ENCODE measurements at places on chromosomes 16 and 17.

DNA sequence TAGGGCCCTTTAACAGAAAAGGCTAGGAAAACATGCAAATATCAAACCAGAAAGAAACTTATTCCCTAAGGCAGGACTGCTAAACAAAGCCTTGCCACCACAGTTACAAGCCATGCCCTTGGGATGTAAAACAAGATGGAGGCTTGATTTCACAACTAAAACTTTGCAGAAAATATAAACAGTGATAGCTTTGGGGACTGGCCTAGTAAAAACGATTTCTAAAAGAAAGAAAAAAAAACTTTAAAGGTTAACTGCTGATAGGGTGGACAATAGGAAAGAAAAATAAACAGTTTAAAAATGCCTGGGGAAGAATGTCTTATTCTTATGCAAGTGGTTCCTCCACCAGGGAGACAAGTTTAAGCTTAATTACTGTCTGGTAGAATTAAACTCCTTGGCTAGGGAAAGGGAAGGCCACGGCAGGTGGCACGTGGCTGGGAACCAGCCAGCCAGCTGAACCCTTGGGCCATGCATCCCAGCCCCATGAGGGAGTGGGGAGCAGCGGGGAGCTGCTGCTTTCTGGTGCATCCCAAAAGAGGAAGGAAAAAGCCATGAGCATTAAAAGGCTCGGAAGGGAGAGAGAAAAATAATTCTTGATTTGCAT, 10.7 kb upstream of the TMC5 start:
- DNase-seq, result no peak

DNA sequence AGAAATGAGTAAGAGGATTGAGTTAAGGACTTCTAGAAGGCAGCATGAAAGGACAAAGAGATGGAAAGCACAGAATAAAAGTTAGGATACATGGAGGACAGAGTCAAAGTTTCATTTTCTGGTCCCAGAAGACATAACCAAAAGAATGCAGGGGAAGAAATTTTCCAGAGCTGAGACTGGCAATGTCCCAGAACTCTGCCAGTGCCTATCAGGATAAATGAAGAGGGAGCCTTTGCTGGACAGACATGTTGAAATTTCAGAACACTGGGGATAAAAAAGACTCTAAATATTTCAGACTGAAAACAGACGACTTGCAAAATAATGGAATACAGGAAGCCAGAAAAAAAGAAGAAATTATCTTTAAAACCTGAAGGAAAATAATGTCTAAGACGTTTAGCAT, 55.7 kb downstream of the NT5M start:
- no peak for DNase-seq

DNA sequence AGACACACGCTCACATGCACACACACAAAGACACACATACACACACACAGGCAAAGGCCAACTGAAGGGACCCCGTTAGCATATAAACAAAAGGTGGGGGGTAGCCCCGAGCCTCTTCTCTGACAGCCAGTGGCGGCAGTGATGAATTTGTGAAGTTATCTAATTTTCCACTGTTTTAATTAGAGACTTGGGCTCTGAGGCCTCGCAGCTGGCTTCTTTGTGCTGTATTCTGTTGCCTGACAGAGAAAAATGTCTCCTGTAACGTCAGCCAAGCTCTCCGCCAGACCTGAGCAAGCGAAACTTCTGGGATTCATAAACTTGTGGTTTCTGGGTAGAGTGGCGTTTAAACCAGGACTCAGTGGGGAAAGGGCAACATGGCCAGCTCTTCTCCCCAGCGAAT, 113.9 kb upstream of the FOXF1 start:
- DNase-seq, result peak; percentile 38

- DNase-seq, result no peak
Measured at GRCh38 chr17:78395155-78395554, 16.7 kb downstream of the PGS1 start.

- DNase-seq, result no peak
Measured at GRCh38 chr16:70728150-70728549, 42.3 kb upstream of the MTSS2 start.

GRCh38 chr16:22635357-22635761, 124.7 kb downstream of the NPIPB5 start:
- no peak for DNase-seq

DNA sequence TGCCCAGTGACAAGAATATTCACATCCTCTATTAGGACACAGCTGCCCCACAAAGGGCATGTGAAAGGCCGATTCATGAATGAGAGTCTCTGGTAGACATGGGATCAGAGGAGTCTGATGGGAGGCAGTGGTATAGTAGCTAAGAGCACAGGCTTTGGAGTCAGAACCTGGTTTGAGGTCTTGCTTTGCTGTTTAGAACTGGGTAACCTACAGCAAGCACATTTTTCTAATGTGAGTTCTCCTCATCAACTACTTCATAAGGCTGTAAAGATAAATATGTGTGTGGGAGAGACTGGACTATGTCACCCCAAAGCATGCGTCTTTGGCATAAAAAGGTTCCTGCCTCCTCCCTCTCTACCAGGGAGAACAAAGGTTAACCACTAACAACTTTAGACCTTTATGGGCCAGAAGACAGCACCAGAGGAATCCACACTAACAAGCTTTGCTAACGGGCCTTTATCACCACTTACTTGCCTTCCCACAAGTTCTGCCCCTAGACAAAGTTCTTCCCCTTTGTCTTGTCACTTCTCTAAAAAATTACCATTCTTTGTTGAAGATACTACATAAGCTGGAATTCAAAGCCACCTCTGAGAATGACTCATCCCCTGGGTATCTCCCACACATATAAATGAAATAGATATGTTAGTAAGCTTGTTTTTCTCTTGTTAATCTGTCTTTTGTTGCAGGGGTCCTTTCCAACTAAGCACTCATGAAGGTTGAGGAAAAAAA, 21.1 kb downstream of the CDR2 start:
- no peak for DNase-seq

DNA sequence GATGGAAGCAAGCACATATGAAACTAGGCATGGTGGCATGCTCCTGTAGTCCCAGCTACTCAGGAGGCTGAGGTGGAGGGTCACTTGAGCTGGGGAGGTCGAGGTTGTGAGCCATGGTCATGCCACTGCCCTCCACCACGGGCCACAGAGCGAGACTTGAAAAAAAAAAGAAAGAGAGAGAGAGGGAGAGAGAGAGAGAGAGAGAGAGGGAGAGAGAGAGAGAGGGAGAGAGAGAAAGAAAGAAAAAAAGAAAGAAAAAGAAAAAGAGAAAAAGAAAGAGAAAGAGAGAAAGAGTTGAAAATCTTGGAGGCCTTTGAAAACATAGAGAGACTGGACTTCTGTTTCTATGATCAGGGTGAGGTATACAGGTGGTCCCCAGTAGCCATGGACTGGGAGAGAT, 15.4 kb upstream of the ARL4D start:
- no peak for DNase-seq

GRCh38 chr16:82784573-82784968, 157.8 kb downstream of the CDH13 start:
- no peak for DNase-seq

DNA sequence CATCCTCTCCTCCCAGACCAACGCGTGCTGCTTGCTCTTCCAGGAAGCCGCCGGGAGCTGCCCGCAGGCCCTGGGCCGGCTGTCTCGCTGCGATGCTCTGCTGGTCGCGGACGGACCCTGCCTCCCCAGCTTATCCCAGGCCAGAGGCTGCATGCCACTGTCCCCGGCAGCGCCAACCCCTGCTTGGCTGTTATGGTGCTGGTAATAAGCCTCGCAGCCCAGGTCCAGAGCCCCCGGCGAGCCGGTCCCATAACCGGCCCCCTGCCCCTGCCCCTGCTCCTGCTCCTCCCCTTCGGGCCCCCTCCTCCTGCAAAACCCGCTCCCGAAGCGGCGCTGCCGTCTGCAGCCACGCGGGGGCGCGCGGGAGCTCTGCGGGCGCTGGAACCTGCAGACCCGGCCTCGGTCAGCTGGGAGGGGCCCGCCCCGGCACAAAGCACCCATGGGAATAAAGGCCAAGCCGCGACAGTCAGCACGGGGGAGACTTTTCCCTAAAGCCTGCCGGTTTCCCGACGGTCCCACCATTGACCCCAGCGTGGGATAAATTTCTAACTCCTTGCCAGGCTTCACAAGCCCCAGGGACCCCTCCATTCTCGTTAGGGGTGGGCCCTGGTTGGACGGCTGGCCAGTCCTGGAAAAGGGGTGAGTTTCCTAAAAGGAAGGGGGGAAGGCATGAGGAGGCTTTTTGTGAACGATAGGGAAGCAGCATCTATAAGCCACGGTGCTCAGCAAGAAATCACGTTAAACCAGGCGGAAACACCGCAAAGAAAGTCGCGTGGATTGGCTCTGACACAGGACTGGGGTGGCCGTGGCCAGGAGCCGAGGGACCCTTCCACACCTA, 11.2 kb downstream of the ENPP7 start:
- DNase-seq, result peak; percentile 86

DNA sequence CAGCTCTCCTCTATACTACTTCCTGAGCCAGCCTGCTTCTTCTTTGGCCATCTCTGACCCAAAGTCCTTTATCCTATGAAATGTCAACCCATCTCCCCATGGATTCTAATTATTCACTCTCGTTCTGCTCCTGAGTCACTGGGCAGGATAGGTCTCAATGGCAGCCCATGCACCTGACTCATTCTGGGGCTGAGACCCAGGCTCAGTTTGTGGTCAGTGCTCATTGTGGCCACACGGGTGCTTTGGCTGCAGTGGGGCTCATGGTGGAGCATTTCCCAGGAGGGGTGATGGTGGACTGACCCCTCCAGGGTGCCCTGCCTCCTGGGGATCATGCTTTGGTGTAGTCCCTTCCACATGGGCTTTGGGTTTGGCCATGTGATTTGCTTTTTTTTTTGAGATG, 154.8 kb upstream of the WSCD1 start:
- no peak for DNase-seq

- DNase-seq, result peak; percentile 81
Measured at GRCh38 chr16:87657621-87658192, 55.4 kb downstream of the JPH3 start.

GRCh38 chr16:1100084-1100800, 4.2 kb upstream of the C1QTNF8 start:
- no peak for DNase-seq

DNA sequence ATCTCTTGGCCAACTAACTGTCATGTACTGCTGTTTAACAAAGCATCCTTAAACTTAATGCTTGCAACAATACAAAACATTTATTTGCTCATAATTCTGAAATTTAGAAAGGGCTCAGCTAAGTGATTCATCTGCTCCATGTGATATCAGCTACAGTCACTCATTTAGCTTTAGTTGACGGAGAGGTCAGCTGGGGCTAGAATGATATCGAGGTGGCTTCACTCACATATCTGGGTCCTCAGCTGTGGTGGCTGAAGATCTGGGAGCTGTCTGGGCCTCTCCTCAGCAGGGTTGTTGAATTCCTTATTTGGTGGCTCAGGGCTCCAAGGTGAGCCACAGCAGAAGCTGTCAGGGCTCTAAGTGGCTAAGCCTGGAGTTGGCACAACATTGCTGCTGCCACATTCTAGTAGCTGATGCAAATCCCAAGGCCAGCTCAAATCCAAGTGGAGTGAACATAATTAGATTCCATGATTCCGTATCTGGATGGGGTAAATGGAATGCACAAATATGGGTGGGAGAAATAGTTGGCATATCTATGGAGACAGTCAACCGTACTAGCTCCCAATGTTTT, 62.8 kb downstream of the HS3ST3A1 start:
- no peak for DNase-seq

GRCh38 chr17:81884520-81884919, 6.9 kb downstream of the ALYREF start:
- no peak for DNase-seq

DNA sequence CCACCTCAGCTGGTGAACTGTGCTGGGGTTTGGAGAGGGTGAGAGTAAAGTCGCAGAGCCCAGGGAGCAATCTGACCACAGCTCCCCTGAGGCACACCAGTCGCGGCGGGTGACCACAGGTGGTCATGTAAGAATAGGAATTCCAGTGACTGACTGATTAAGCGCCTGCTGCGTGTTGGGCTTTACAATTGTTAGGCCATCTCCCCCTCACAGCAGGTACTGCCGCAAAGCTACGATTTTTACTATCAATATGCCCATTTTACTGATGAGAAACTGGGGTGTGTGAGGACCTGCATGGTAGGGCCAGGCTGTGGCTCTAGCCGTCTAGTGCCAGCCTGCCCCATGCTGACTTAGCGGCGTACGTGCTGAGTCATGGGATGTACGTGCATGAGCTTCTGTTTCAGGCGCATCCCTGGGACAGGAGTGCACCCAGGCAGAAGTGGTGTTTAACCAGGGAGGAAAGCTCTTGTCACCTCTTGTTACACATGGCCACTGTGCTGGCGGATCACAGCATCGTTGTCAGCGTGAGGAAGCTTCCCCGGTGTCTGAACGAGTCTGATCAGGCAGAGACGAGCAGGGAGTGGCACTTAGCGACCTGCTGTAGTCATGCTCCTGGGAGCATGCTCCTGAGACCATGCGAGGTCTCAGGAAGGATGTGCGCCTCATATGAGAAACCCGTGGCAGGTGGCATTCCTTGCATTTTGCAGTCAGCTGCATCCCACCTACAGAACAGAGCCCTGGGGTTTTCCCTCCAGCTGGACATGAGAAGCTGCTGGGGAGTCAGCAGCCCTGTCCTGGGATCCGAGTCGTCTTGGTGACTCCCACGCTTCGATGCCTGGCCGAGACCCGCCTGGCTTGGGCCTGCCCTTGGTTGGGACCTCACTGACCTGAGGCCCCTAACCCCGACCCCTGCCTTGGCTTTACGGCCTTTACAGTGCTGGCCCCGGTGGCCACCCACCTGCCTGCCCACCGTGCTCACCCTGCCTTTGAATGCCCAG, 163.7 kb upstream of the CHMP6 start:
- DNase-seq, result no peak

GRCh38 chr17:64296246-64296645, 33.2 kb upstream of the TEX2 start:
- no peak for DNase-seq

DNA sequence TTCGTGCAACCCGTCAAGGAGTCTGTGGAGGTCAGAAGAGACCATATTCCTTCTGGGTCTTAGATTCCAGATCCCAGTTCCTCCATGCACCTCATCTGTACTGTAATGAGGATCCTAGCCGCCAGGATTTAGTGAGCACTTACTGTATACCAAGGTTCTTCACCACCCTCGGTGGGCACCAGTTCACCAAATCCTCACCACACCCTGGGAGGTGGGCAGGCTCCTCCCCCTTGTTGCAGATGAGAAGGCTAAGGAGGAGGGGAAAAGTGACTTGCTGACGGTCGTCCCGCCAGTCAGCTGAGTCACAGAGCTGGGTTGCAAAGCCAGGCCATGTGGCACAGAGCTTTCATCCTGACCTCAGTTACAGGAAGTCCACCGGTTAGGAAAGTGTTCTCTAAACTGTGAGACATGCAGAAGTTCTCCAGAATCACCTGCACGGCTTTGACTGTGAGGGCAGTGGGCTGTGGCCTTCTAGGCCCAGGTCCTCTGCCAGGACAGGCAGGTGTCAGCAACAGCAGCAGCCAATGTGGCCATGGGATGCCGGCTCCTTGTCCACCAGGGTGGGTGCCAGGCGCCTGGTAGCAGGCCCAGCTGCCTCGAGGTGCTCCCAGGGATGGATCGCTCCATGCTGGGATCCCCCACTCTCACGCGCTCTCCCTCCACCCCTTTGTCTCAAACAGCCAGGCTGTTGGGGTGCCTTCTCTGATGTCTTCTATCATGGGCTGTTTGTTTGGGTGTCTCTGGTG, 240.3 kb upstream of the GSE1 start:
- peak; percentile 81 for DNase-seq

Measured in H54 (cell line).